ENCODE measurements at places on chromosomes 16 and 17.

DNA sequence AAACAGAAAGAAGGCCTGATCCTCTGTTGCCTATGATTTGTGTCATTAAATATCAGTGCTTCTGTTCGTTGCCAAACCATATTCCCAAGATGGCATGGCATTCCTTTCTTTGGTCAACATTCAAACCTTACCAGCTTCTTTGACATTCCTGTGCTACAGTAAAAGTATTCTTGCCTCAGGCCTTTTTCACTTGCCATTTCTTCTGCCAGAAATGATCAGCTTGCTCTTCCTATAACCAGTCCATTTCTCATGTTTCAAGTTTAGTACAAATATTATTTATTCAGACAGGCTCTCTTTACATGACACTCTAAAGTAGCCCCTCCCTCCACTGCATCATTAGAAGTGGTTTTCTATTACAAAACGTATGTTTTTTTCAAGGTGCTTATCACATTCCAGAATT, 278.3 kb downstream of the KCNJ2 start:
- no peak for DNase-seq

- no peak for DNase-seq
Observed at GRCh38 chr17:16135461-16135860, 79.9 kb downstream of the NCOR1 start.

- no peak for DNase-seq
Observed at GRCh38 chr17:76585649-76586593, at the start of gene ST6GALNAC2. Gene ST6GALNAC2, minus strand, starts transcription at chr17:76585860. Its CDS starts 52 bp downstream, at chr17:76585808.

GRCh38 chr17:35692512-35693210, 38.8 kb upstream of the RASL10B start:
- DNase-seq = no peak

DNA sequence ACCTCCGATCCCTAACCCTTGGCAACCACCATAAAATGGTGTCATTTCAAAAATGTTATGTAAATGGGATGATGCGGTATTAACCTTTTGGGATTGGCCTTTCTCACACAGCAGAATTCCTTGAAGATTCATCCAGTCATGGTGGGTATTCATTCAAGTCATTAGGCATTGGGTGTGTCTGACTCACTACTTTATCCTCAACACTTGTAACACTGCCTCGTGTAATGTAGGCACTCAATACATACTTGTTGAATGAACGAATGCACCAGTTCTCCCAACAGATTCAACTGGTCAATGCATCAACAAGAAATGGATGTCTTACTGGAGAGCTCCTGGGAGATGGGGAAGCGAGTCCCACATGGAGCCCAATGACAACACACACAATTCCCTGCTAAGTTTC, 21.8 kb upstream of the GAN start:
- DNase-seq = no peak

DNA sequence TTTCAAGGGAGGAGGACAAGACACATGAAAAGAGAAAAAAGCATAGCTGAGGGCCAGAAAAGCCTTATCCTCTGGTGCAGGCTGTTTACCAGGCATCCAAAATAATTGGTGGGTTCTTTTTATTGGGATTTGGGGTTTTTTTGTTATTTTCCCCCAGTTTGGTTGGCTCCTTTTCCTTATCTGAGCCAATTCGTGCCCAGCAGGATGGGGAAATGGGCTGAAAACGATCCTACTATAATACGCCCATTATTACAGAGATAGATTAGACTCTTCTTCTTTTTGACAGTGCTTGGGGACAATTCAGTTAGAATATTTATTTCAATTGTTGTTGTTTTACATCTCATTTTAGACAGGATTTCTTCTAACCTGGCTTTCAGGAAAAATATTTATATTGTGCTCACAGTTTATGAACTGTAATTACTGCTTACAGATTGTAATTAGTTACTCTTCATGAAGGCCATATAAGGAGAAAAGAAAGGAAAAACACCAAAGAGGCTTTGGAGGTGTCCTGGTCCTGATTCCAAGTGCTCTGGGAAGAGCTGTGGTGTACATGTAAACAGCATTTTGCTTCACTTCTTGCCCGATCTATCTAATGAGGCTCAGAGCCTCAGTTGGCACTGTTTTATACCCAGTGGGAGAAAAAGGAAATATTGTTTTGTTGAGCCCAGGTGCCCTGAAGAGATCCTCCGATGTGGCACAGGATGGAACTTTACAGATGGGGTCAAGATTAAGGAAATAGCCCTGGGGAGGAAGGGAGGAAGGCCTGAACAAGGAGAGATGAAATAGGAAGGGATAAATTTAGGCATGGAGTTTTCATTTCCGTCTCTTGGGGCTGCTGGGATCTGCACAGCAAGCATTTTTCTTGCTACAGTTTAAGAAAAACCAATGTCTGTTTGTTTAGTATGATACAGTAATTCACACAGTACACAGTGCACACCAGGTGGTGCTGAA, 611 bp upstream of the ANKRD40 start:
- no peak for DNase-seq

DNA sequence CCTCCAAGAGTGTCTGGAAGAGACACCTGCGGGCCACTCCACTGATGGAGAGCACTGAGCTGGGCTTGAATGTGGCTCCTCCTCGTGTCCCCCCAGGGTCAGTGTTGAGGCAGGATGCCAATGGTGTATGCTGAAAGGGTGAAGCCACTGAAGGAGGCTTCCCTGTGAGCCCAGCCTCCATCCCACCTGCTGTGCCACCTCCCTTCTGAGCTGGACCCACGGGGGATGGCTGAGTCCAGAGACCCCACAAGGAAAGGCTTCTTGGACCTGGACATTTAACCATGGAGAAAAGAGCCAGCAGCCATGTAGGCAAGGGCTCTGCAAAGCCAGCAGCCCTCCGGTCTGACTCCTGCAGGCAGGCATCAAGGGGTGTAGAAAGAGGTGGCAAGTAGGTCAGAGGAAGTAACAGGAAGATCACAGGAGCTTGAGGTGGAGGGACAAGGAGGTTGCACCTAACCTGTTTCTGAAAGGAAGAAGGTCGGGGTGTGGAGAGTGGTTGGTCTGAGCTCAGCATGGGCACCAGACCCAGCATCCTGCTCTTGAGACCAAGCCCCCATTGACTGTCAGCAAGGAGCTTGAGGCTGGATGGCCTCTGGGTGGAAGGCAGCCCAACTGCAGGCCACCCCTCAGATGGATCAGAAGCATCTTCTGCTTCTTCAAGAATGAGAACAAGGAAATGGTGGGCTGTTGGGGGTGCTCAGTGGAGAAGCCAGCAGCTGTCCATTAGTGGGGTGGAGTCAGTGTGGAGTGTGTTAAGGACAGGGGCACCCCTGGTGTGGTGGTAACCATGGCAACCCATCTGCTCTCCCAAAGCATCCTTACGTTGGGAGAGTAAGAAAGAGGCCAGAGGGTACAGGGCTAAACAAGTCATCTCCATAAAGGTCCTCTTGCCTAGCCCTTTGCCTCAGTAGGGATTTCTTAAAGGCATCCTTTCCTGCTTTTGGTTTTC, 80.7 kb downstream of the PLD6 start:
- DNase-seq = no peak

- DNase-seq = no peak
Observed at GRCh38 chr17:74748279-74748528, 224 bp upstream of the NHERF1 start.

GRCh38 chr17:30954046-30954830, 16.6 kb upstream of the RNF135 start:
- DNase-seq = no peak

GRCh38 chr16:68563631-68564381, 24.7 kb downstream of the ZFP90 start:
- no peak for DNase-seq

All from stimulated activated CD4-positive, alpha-beta T cell treated with anti-CD3 and anti-CD28 coated beads, Interleukin-4, amount 100 ng/mL, for 4 hours (primary cell).